Activated CD8-positive, alpha-beta memory T cell treated with anti-CD3 and anti-CD28 coated beads for 1 hour (primary cell): ENCODE measurements at places on chromosomes 5 and 9.

DNA sequence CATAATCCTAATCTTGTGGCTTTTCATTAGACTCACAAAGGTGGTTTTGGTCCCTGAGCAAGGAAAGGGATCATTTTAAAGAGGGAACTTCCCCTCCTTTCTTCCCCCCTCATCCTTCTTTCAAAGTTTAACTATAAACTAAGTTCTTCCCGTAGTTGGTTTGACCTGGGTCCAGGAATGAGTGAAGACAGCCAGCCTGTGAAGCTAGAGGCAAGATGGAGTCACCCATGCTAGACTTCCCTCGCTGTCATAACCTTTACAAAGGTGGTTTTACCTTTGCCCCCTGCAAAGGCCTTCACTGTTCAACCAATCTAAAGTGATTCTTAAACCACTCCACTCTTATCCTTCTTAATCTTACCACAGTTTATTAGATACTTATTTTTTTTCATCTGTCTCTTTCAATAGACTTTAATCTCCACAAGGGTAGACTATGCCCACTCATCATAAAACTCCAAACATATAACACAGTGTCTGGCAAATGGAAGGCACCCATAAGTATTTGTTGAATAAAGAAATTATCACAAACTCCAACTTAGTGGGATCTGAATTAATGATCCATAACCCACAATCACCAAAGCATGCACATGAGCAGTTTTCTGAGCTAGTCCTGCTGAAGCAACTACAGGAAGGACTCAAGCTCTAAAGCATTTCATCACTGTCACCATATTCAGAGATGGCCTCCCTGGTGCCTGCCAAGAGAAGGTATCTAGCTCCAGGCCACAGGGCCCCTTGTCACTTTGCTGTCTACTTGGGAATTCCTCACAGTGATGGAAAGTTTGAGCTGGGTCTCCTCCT lies 369.0 kb downstream of the SPOCK1 start:
- DNase-seq, result no peak

DNA sequence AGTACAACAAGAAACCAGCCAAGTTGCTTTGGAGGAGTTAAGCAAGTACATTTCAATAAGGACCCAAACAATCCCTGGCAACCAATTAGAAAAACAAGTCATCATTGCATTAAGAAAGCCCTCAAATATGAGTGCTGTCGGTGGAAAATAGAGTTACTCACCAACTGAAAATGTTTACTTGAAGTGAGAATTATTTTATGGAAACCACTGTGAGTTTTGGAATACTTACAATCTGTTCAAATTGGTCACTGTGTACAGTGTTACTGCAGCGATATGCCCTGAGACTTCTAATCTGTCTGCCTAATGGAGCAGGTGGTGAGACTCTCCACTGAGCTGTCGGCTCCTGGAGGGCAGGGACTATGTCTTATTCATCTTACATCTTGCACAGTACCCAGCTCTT lies 1073.2 kb upstream of the DMAC1 start:
- no peak for DNase-seq

GRCh38 chr5:142544946-142545649 lies 140.8 kb downstream of the FGF1 start:
- no peak for DNase-seq

DNA sequence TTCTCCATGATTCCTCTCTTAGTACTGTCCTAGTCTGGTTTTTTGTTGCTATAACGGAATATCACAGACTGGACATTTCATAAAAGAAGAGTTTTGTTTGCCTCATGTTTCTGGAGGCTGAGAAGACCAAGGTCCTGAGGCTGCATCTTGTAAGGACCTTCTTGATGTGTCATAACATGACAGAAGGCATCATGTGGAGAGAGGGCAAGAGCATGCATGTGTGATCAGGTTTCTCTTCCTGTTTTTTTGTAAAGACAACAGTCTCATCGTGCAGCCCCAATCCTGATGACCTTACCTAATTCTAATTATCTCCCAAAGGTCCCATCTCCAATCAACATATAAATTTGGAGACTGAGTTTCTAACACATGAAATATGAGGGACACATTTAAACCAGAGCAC lies 108.4 kb downstream of the MSX2 start:
- no peak for DNase-seq

- no peak for DNase-seq
Measured at GRCh38 chr5:93022796-93023447, 558.1 kb downstream of the NR2F1-AS1 start.
